ENCODE measurements at places on chromosomes 7 and 10.
A peak's percentile ranks its signal among the peaks of the same experiment; 100 is the strongest.

GRCh38 chr10:131802156-131802915 lies 98.5 kb upstream of the PPP2R2D start:
- no peak for DNase-seq

GRCh38 chr7:119761776-119762175 lies 511.2 kb upstream of the KCND2 start:
- no peak for DNase-seq

- DNase-seq: peak; percentile 81
Measured at GRCh38 chr10:73865459-73866442, 8.6 kb downstream of the CAMK2G start.

- no peak for DNase-seq
Measured at GRCh38 chr10:55397777-55398496, 596.9 kb upstream of the PCDH15 start.

DNA sequence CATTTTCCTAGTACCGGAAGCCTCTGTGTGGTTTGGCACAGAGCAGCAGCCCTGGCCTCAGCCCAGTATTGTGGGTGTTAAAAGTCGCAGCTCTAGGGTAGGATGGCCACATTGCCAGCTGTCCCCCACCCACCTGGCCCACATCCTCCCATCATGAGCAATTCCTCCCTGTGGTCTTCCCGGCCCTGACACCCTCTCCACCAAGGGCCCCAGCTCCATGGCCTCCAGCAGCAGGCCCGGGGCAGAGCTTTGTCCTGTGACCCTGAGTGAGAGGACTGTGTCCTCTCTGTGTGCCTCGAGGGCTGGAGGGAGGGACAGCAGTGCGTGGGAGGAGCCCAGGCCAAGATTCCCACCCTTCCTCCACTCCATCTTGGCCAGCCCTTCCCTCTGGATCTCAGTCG lies 93.7 kb downstream of the MYL10 start:
- no peak for DNase-seq

GRCh38 chr7:81680120-81680519 lies 89.7 kb downstream of the HGF start:
- DNase-seq: no peak

- DNase-seq: no peak
Measured at GRCh38 chr7:43647339-43647672, 64.4 kb downstream of the STK17A start.

- DNase-seq: no peak
Measured at GRCh38 chr10:11339660-11340059, 271.8 kb downstream of the USP6NL start.

DNA sequence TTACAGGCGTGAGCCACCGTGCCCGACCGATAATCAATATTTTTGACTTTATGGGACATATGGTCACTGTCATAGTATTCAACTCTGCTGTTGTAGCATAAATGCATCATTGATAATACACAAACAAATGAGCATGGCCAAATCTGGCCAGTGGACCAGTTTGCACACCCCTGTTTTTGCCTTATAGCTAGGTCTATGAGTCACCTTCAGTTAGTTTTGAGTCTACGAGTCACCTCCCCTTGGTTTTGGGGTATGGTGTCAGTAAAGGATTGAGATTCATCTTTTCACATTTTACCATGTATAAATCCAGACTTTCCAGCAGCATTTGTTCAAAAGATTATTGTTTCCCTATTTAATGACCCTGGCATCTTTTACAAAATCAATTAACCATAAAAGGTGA lies 362.5 kb upstream of the NRP1 start:
- DNase-seq: no peak

- DNase-seq: no peak
Measured at GRCh38 chr10:80448209-80448942, 5.7 kb upstream of the TSPAN14 start.

DNA sequence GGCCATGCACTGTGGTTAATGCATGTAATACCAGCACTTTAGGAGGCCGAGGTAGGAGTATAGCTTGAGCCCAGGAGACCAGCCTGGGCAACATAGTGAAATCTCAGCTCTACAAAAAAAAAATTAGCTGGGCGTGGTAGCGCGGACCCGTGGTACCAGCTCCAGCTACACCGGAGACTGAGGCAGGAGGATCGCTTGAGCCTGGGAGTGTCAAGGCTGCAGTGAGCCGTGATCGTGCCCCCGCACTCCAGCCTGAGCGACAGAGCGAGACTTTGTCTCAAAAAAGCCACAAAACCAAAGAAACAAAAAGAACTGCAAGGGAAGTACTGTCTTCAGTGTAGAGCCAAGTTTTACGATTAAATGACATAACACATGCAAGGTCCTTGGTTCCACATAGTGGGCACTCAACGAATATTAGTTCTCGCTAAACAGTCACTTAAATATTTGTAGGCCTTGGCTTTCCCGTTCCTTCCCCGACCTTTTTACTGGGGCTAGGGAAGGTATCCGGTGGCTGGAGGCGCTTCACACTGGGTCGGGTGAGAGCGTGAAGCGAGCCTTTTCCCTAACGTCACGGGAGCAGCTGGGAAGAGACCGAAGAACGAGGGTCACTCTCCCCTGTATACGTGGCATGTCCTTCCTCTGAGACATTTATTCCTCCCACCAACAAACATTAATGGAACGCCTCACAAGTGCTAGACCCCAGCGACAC lies 993 bp upstream of the SND1 start:
- peak; percentile 33 for DNase-seq

DNA sequence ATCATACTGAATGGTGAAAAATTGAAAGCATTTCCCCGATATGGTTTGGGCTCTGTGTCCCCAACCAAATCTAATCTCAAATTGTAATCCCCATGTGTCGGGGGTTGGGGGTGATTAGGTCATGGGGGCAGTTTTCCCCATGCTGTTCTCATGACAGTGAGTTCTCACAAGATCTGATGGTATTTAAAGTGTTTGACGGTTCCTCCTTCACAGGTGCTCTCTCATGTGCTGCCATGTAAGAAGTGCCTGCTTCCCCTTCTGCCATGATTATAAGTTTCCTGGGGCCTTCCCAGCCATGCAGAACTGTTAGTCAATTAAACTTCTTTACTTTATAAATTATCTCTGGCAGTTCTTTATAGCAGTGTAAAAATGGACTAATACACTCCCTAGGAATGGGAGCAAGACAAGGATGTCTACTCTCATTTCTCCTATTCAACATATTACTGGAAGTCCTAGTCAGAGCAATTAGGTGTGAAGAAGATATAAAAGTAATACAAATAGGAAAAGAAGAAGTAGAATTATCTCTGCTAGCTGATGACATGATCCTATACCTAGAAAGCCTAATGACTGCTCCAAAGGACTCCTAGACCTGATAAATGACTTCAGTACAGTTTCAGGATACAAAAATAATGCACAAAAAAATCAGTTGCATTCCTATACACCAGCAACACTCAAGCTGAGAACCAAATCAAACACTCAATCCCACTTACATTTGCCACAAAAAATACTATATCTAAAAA lies 260.6 kb downstream of the RNLS start:
- no peak for DNase-seq

- DNase-seq: no peak
Measured at GRCh38 chr7:135194494-135195095, 16.7 kb downstream of the WDR91 start.

DNA sequence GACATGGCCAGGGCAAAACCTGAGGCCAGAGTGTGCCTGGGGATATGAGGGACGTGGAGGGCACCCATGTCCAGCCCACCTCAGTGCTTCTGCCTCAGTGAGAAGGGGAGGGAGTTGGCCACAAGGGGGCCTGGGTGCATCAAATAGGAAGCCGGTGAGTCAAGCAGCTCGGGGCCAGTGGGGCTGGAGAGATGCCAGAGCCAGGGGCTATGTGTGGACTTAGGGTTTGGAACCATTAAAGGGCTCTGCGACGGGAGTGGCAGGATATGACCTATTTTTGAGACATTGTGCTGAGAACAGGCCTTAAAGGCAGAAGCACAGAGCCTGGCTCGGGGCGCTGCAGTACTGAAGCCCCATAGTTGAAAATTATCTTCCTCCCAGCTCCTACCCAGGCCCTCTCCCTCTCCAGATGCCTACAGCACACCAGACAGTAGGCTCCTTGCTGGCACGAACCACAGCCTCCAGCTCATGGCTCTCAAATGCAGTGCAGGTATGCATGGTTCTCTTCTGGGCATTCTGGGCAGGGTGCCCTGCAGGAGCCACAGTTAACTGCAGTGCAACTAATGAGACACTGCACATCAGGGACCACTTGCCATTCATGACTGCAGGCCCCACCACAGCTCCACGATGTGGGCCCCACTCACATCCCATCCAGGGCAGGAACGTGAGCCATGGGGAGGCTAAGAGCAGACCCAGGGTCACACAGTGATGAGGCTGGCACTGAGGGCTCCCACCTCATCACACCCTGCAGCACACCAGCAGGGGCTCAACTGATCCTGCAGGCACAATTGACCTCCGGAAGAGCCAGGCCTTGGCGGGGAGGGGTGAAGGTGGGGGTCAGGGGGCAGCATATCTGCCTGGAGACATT lies 7.2 kb upstream of the PGAM2 start:
- peak; percentile 56 for DNase-seq

GRCh38 chr10:28906011-28906411 lies 228.7 kb downstream of the BAMBI start:
- no peak for DNase-seq

GRCh38 chr10:11236234-11236633 lies 218.6 kb downstream of the CELF2 start:
- DNase-seq: no peak

DNA sequence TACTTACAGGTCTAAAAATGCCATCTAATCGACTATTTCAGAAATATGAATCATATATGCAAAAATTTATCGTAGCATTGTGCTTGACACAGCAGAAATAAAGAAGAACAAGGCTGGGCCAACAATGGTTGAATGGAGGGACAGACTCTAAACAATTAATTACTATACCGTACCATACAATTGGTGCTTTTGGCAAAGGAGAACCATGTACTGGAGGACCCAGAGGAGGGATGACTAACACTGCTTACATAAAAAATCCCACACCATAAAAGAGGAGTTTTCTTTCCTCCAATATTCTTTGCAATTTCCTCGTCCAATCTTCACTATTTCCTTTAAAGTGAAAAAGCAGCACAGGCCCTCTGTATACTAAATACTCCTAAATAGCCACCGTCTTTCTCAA lies 94.1 kb downstream of the SGMS1 start:
- DNase-seq: no peak

GRCh38 chr10:60669501-60669900 lies 108.8 kb upstream of the CDK1 start:
- DNase-seq: no peak

DNA sequence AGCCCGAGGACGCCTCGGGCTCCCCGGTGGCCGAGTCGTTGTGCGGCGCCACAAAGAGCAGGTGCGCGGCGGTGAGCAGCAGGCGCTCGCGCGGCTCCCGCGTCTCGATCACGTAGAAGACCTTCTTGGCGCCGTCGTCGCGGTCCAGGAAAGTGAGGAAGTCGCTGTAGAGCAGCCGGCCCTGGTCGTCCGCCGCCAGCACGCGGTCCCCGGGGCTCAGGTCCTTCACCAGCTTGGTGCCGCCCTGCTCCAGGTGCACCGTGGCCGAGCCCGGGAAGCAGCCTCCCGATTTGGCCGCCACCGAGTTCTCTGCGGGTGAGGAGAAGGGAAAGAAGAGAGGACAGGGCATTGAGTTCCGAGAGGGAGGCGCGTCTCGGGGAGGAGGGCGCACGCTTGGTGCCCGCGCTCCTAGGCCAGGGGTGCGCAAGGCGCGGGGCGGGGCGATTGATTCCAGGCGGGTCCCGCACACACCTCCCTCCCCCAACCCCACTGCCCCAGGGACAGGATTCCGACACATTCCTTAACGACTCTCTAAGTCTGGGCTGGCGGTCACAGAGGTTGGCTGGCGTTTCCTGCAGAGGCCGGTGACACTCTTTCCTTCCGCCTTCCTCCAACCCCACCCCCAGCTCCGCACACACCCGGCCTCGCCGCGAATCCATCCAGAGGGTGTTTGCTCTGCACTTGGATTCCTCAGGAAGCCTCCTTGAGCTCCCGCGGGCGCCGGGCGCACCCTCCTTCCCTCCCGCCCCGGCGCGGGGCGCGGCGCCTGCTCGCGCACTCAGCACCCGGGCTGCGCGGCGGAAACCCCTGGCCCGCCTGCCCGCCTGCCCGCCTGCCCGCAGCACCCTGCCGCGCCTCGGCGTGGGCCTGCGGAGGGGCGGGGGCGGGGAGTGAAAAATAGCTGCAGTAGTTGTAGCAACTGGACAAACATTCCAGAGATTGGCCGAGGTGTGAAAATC lies 8.6 kb downstream of the SHH start:
- no peak for DNase-seq

- DNase-seq: no peak
Measured at GRCh38 chr7:30846378-30846777, 65.3 kb upstream of the AQP1 start.

DNA sequence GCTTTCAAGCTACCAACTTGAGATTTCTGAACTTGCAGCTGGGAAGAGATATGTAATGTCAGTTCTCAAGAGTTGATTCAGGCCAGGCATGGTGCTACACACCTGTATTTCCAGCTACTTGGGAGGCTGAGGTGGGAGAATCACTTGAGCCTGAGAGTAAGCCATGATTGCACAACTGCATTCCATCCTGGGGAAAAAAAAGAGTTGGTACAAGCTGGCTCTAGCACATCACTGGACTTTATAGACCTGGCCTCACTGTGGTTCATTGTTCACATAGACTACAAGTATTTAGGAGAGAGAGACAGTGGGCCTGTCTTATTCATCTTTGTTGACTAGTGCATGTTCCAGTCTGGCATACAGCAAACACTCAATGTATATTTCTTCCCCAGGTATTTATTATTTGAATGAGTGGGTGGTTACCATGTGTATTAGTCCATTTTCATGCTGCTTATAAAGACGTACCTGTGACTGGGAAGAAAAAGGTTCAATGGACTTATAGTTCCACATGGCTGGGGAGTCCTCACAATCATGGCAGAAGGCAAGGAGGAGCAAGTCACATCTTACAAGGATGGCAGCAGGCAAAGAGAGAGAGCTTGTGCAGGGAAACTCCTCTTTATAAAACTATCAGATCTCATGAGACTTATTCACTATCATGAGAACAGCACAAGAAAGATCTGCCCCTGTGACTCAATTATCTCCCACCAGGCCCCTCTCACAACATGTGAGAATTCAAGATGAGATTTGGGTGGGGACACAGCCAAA lies 176.5 kb downstream of the PFKFB3 start:
- DNase-seq: no peak

GRCh38 chr10:119166564-119166963 lies 1.1 kb upstream of the SFXN4 start:
- no peak for DNase-seq

DNA sequence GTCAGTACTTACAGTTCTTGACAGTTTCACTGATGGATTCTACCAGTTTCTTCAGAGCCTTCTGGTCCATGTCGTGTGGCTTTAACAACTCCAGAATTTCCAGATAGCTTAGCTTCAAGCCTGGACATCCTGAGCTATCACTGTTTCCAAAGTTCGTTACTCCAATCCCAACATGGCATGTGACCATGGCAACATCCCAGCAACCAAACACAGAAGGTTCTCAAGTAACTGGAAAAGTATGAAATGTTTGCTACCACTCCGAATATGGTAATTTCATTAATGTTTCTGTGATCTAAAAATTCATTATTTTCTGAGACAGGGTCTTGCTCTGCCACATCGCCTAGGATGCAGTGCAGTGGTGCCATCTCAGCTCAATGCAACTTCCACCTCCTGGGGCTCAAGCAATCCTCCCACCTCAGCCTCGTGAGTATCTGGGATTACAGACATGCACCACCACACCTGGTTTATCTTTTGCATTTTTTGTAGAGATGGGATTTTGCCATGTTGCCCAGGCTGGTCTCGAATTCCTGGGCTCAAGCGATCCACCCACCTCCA lies 29.3 kb downstream of the RBM48 start:
- no peak for DNase-seq

Measured in germinal center (tissue), 1 donor.